ENCODE measurements at places on chromosomes 12 and 14.
A peak's percentile ranks its signal among the peaks of the same experiment; 100 is the strongest.

GRCh38 chr12:48815126-48816110 lies 2.9 kb upstream of the CACNB3 start:
- no peak for DNase-seq

GRCh38 chr12:127957001-127957660 lies 309.8 kb upstream of the TMEM132C start:
- DNase-seq = no peak

GRCh38 chr12:94509317-94509716 lies 49.6 kb upstream of the CEP83 start:
- no peak for DNase-seq

- peak; percentile 46 for DNase-seq
These were observed 3.6 kb downstream of the TNS2 start for GRCh38 chr12:53053218-53054111.

DNA sequence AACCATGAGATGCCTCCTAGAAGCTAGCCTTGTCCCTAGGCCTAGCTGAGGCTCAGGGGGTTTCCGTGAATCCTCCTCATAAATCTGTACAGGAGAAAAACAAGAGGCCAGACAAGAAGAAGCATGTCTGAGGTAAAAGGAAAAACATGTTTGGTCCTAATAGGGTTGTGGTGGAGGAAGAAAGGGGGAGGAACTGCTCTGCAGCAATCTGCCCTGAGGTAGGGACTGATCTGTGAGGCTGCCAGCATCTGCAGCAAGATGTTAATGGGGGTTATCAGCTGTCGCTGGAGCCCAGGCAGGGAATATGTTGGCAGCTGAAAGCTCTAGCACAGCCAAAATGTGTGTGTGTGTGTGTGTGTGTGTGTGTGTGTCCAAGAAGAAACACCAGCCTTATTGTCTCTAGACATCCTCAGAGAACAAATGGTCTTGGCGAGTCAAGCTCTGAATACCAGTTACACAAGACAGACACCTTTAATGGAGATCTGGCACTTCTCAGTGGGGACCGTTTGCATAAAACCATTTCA lies 218.5 kb downstream of the NUAK1 start:
- DNase-seq = no peak

- DNase-seq = no peak
These were observed 256.5 kb downstream of the IPO8 start for GRCh38 chr12:30439201-30439600.

- no peak for DNase-seq
These were observed 34.1 kb downstream of the SMUG1 start for GRCh38 chr12:54154681-54155186.

- DNase-seq = no peak
These were observed 66.8 kb downstream of the BCL11B start for GRCh38 chr14:99205086-99205688.

DNA sequence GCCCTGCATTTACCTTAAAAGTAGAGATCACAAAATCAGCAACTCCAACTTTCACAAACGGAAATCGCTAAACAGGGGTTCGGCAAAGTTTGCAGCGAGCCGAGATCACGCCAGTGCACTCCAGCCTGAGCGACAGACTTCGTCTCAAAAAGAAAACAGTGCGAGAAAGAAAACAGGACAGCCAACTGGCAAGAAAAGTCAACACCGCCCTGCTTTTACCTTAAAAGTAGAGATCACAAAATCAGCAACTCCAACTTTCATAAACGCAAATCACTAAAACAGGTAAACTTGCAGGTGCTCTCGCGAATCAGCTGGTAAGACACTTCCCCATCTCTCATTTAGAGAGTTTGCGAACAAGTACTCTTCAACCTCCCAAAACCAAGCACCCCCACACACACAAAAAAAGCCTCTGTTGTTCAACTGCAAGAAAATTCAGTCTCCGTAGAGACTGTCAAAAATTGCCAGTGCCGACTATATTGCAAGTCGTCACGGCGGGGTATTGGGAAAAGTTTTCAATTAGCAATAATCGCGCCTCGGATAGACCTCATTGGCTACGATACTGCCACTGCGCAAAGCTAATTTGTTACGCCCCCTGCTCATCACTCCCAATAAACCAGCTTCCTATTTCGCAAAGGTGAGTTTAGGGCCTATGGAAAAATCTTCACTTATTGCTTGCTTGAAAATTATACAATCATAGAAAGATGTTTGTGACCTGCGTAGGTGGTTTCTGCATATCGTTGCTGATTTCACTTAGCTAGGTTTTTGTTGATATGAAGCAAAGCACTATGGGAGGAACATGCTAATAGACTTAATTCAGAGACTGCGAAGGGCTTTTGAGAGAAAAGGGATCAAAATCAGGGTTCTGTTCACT lies at the start of gene RNU4-1:
TSS of gene RNU4-1 (minus strand) at position 577 of the 871 bp plus-strand sequence.
- DNase-seq = peak; percentile 39

DNA sequence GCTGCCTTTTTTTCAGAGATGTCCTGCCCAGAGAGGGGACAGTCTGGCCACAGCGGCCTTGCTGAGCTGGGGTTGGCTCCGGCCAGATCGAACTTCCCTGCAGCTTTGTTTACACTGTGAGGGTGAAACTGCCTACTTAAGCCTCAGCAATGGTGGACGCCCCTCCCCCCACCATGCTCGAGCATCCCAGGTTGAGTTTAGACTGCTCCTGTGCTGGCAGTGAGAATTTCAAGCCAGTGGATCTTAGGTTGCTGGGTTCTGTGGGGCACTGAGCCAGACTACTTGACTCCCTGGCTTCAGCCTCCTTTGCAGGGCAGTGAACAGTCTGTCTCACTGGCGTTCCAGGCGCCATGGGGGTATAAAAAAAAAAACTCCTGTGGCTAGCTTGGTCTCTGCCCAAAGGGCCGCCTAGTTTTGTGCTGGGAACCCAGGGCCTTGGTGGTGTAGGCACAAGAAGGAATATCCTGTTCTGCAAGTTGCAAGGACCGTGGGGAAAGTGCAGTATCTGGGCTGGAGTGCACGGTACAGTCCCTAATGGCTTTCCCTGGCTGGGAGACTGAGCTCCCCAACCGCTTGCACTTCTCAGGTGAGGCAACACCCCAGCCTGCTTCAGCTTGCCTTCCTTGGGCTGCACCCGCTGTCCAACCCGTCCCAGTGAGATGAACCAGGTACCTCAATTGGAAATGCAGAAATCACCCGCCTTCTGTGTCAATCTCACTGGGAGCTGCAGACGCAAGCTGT lies 79.1 kb downstream of the LRIG3 start:
- DNase-seq = no peak

DNA sequence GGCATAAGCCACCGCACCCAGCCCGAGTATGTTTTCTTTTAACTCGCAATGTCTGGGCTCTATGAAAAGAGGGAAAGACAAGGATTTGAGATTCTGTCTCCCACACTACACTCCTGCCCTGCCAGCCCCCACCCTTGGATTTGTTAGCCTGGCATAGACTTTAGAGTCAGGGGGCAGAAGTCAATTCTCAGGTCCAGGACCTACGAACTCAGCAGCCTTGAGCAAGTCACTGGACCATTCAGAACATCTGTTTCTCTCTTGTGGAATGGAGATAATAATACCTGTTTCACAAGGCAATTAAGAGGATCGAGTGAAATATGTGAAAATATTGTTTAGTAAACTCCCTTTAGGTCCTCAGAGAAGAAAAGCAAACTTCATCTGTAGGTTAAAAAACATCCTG lies 66.1 kb upstream of the FUT8 start:
- no peak for DNase-seq

GRCh38 chr14:68503186-68503825 lies 289.6 kb downstream of the ZFP36L1 start:
- DNase-seq = no peak

- no peak for DNase-seq
These were observed 1.9 kb downstream of the TMTC3 start for GRCh38 chr12:88144037-88144436.

GRCh38 chr12:3224530-3224903 lies 147.3 kb downstream of the TSPAN9 start:
- DNase-seq = no peak

DNA sequence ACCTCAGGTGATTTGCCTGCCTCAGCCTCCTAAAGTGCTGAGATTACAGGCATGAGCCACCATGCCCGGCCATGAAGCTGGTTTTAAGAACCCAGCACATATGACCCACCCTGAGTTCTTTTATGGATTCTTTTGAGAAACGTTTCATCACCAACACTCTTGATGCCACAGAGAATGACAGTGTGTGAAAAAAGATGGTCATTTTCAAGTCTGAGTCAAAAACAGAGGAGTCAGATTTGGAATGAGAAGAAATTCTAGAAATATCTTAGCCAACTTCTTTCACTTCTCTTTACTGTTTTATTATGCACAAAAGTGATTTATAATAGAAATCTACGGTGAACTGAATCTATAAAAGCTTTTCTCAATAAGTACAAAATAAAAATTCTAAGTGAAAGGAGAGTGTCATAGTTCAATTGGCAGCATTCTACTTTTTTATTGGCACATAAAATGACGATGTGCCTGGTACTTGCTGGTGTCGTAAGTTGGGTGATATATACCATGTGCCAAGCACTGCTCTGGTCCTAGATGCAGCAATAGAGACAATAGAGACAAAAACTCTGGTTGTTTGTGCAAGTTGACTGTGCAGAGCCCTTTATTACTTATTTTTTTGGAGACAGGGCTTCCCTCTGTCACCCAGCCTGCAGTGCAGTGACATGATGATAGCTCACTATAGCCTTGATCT lies 33.9 kb downstream of the CCDC177 start:
- DNase-seq = no peak

GRCh38 chr12:104219908-104220404 lies 4.4 kb downstream of the TXNRD1 start:
- peak; percentile 45 for DNase-seq

DNA sequence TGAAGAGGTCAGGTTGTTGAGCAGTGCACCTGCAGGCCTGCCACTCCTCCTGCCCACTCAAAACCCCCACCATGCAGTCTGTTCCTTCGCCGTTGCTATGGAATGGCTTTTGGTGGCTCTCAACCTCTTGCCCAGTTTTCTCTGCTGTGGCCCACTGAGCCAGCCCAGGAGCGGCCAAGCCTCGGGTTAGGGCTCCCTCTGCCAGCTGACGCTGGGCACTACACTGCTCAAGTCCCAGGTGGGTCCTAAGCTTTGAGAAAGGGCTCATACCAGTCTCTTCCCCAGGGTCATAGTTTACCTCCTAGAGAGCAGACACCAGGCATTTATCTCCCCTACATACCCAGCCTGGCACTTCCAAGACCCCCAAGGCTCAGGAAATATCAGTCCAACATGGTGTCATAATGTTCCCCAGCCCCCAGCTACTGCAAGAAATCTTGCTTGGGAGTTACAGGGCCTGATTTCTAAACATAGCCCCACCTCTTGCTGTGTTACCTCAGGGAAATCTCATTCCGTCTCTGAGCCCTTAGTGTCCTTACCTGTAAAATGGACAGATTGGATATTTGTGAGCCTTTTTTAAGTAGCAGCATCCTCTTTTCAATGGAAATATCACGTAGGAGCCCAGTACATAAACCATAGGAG lies 59.4 kb downstream of the TSPAN11 start:
- DNase-seq = no peak

DNA sequence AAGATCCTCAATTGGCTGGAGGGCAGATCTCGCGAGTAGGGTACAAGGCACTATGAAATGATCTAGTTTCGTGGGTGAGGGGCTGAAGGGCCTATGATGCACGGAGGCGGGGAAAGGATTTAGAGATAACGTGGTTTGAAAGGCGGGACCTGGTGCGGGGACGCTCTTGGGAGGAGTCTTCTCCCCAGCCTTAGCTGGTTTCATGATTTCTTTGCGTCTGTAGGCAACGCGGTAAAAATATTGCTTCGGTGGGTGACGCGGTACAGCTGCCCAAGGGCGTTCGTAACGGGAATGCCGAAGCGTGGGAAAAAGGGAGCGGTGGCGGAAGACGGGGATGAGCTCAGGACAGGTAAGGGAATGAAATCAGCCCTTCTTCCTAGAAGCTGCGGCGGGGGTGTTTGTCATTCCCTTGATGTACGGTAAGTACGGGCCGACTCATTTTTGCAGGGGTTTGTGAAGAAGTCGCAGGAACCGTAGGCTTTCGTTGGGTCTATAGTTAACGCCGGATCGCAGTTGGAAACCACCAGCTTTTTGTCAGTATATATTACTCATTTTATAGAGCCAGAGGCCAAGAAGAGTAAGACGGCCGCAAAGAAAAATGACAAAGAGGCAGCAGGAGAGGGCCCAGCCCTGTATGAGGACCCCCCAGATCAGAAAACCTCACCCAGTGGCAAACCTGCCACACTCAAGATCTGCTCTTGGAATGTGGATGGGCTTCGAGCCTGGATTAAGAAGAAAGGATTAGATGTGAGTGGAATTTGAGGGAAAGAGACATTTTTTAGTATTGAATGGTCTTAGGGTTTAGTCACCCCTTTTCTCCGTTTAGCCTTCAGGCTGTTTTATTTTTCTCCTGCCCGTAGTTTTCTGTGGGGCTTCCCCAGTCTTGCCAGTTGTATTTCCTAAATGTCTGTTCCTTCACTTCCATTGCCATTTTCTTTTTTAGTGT lies 602 bp downstream of the APEX1 start:
- peak; percentile 34 for DNase-seq

DNA sequence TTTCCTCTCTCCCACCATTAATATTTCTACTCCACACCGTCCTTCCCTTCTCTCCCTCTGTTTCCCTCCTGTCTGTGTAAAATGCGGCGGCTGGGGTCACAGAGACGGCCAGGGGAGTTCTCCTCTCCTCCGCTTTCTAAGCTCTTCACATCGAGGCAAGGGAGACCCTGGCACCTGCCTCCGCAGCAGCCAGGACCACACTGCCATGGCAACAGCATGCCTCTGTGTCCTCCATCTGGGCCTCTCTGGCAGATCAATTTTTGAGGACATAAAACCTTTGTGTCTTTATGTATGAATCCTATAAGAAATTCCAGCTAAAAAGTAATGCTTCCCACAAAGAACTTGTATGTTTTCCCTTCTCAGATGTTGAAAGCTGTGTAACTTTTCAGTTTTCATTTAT lies 41.4 kb downstream of the DYRK4 start:
- DNase-seq = no peak

DNA sequence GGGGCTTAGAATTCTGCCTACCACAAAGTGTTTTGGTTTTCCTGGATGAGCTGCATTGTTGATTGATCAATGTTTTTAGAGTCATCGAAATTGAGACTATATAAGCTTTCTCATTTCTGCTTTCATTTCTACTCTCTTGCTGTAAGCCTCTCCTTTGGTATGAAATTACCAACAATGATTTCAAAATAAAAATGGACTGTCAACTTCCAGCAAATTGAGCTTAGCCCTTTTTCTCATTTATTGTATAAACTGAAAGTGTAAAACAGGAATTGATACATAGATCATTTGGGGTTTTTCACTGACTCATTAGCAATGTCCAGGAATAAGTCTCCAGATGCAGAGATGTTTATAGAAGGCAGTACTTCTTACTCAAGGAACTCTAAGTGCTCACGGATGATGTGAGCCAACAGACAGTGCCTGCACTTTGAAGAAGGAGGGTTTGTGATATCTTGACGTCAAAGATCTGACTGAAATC lies 20.0 kb upstream of the PCNX1 start:
- no peak for DNase-seq

GRCh38 chr14:35387219-35387618 lies 17.3 kb downstream of the NFKBIA start:
- DNase-seq = no peak
